Endothelial cell (in vitro differentiated cells): ENCODE measurements at places on chromosomes 3 and 15.

DNA sequence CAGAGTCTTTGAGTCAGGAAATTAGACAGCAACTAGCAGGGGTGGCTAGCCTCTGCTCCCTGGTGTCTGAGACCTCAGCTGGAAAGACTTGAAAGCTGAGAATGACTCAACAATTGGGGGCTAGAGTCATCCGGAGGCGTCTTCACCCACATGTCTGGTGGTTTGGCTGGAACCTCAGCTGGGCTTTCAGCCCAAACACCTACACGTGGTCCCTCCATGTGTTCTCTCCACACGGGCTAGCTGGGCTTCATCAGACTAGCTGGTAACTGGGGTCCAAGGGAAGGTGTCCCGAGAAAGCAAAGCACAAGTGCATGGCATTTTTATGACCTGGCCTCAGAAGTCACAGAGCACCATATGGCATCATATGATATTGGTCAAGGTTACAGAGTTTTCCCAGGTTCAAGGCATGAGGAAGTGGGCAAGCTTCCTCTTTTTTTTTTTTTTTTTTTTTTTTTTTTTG lies 19.9 kb upstream of the ABHD2 start:
- DNase-seq = no peak

DNA sequence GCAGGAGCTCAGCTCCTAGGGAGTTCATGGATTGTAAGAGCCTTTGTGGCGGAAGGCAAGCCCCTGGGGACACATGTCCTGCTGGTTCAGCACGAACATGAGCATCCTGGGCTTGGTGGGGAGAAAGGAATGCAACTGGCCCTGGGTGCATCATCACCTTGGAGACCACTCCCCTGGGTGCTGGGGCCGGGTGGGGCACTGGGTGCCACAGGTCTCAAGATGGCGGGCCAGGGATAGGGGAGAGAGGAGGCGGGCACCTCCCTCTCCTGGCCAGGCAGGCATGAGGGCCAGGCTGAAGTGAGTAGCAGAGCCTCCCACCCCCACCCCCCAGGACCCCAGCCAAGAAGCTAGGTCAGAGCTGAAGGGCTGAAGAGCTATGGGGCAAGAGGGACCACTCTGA lies 768 bp downstream of the PCBP4 start:
- DNase-seq = no peak

GRCh38 chr3:87173776-87174175 lies 53.3 kb upstream of the CHMP2B start:
- DNase-seq = no peak

DNA sequence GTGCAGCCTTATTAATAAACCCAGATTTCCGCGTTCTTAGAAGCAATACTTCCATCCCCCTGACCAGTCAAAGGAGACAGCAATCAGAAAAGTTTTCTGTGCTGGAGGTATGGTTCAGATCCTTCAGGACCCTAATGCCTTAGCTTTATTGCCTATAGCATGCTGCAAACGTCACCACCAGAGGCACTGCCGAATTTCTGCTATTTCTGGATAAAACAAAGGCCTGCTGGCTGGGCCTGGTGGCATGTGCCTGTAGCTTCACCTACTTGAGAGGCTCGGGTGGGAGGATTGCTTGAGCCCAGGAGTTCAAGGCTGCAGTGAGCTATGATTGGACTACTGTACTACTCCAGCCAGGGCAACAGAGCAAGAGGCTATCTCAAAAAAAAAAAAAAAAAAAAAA lies 407.2 kb downstream of the FOXP1 start:
- DNase-seq = peak; percentile 8

GRCh38 chr15:77409259-77410156 lies 10.4 kb downstream of the PEAK1 start:
- no peak for DNase-seq

GRCh38 chr15:60683156-60683555 lies 204.2 kb upstream of the ICE2 start:
- no peak for DNase-seq

GRCh38 chr3:101518421-101518871 lies 5.4 kb upstream of the SENP7 start:
- no peak for DNase-seq

- DNase-seq = no peak
Observed at GRCh38 chr3:196737655-196738054, 2.0 kb upstream of the PAK2 start.

DNA sequence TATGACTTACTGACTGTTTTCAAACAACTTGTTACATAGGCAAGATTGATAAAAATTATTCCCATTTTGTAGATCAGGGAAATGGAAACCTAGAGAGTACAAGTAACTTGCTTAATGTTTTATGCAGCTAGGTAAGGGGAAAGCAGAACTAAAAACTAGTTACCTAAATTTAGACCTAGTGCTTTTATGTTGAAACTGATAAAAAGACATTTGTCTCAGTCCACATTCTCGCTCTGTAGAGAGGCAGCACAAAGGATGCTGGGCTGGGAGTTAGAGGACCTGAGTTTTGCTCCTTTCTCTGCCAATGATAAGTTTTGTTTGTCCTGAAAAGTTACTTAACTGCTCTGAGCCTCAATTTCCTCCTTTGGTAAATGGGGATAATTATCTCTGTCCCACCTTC lies 17.4 kb downstream of the TIMP4 start:
- no peak for DNase-seq

DNA sequence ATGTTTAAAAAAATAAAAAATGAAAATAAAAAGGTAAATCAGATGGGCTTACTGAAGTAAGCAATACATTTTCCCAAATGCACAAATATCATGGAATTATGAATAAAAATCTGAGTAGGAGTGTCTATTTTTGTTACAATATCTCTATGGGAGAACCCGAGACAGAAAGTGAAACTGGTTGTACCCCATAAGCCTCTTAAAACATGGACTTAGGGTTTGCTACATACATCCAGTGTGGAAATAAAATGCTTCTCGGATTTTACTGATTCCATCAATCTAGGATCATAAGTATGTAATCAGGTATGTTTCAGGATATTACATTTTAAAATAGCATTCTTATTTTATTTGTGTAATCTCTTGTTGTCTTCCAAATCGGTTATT lies 177.8 kb upstream of the CDIN1 start:
- DNase-seq = no peak

DNA sequence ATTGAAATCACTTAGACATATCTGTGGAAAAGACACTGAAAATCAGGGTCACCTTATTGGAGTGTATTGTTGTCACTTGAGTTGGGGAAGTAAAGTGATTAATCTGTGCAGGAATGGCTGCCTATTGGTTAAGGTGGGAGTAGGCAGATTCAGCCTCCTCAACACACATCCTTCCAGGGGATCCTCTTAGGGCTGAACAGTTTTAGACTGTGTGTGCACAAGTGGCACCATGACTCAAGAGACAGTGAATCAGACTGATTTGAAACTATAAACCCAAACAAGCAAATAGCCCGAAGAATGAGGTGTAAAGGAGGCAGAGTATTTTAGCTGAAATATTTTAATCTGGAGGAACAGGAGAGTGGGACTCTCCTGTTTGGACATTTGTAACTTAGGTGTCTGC lies 4.9 kb downstream of the ABHD17C start:
- no peak for DNase-seq

DNA sequence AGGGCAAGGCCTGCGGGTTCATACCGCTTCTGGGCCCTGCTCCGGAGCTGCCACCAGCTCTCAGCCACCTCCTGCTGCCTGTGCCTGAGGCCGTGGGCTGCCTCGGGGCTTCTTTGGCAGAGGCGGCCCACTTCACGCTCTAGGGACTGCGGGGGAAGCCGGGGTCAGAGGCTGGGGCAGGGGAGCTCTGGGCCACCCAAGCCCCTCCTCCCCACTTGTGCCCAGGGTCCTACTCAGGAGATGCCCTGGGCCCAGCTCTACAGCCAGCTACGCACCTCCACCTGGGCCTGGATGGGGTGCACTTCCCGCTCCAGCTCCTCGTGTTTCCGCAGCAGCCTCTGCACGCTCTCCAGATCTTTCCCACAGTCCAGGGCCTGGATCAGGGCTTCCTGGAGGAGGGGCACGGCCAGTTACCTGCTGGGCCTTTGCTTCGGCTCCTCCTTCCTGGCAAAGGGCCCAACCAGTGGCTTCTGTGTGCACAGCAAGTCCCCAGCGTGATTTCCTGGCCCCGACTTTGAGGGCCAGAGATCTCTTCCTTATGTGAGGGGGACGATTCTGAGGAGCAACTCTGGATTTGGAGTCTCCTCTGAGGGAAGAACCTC lies 24.0 kb downstream of the PLA2G4B start:
- DNase-seq = no peak

GRCh38 chr3:43077707-43078106 lies 28.2 kb downstream of the POMGNT2 start:
- DNase-seq = no peak

- no peak for DNase-seq
Observed at GRCh38 chr3:151644986-151645385, 88.7 kb upstream of the AADACL2 start.

DNA sequence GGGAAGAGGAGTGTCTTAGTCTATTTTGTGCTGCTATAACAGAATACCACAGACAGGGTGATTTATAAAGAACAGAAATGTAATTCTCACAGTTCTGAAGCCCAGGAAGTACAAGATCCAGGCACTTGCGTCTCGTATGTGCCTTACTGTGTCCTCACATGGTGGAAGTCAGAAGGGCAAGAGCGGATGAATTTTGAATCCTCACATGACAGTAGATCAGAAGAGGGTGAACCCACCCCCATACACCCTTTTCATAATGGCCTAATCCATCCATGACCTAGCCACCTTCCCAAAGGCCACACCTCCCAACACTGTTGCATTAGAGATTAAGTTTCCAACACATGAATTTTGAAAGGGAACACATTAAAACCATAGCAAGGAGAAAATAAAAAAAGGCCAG lies 18.7 kb upstream of the ANXA2 start:
- no peak for DNase-seq

- no peak for DNase-seq
Observed at GRCh38 chr15:63072023-63072650, 29.6 kb downstream of the TPM1 start.

DNA sequence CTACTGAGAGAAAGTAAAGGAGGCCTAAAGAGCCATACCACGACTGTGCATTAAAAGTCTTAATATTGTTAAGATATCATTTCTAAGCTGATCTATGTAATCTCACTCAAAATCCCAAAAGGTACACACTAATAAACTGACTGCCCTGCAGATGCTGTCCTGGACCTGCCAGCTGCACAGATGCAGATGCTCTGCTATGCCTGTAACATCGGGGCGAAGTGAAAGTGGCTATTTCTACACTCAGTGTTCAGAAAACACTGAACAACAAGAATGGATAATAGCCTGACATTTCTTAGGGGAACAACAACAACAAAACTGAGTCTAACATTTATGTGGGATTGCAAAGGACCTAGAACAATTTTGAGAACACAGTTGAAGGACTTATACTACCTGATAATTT lies 31.9 kb downstream of the RAD18 start:
- DNase-seq = no peak

- DNase-seq = no peak
Observed at GRCh38 chr3:161602475-161602874, 105.9 kb downstream of the OTOL1 start.

- DNase-seq = no peak
Observed at GRCh38 chr3:31772272-31772671, 208.8 kb downstream of the OSBPL10 start.

GRCh38 chr3:55198554-55198953 lies 270.7 kb upstream of the LRTM1 start:
- DNase-seq = no peak

GRCh38 chr15:68632101-68632500 lies 53.3 kb downstream of the CORO2B start:
- DNase-seq = no peak

GRCh38 chr15:67820992-67821783 lies 4.1 kb upstream of the SKOR1 start:
- peak; percentile 80 for DNase-seq

DNA sequence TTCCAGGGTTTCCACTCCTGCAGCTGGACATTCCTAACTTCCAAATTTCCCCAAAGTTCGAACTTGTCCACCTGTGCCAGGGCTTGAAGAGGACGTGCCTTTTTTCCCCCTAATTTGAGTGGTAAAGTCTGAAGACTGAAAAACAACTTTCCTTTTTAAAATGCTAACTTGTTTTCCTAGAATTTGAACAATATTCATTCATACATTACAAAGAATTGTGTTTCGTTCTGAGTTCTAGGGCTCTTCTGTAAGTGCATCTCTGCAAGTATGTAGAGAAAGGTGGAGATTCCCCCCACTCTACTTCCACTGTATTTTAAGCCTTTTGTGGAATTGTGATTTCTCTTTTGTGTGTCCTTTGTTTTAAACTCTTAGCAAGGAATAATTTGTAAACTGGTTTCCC lies 9.4 kb downstream of the DPH3 start:
- DNase-seq = no peak

- DNase-seq = no peak
Observed at GRCh38 chr3:120524171-120524923, 71.8 kb upstream of the NDUFB4 start.

DNA sequence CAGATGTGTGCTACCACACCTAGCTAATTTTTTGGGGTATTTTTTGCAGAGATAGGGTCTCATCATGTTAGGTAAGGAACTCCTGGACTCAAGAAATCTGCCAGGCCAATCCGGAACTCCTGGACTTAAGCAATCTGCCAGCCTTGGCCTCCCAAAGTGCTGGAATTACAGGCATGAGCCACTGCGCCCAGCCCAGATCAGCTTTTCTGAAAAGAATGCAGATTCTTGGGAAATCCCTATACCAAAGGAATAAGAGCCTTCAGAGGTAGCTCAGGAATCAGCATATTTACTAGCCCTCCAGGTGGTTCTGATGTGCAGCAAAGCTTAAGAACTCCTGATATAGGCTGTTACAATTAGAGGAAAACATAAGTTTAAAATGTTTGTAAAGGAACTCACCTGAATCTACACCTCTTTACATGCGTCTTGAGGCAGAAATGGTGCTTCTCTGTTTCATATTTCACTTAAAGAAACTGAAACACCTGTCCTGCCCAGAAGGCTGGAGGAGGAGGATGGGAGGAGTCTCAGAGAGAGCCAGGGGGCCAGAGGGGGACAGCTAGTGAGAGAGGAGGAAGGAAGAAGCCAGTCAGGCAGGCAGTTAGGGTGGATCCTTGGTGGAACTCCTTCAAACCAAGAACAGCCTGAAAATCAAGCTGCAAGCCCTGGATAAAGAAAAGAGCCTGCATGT lies at the start of gene XCR1:
TSS of gene XCR1 (minus strand) at position 463 of the 685 bp plus-strand sequence. CDS start 5,536 bp downstream, outside the sequence.
- DNase-seq = no peak

DNA sequence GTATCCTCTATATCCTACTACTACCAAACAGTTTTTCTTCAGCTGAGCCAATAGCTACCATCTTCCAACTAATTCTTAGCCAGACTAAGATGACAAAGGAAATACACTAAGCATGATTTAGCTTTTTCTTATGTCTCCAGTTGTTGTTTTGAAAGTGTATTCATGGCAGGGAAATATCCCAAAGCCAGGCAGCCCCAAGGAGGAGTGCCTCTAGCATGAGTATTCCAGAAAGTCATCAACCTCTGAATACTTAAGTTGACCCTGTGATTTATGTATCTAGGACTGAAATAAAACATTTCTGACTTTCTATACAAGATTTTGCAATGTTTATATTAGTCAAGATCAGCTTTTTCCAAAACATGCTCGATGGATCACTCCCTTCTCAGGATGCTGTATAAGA lies 449.1 kb downstream of the IL5RA start:
- no peak for DNase-seq
